ENCODE measurements at places on chromosomes 4 and X.

DNA sequence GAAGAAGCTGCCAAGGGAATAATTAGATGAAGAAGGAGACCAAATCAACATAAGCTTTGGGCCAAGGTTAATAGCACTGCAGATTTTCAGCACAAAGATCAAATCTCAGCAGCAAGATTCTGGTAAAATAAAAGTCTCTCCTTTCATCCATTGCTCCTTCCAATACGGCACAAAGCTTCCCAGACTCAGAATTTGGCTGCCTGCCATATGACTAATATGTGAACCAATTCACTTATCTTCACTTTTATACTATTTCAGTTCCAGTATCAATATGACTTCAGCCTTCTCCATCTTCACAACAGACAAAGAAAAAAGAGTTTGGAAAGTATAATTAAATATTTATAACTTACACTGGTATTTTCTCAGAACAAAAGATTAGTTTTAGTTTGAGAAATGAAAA is 978.3 kb upstream of the GRID2 start:
- no peak for DNase-seq

DNA sequence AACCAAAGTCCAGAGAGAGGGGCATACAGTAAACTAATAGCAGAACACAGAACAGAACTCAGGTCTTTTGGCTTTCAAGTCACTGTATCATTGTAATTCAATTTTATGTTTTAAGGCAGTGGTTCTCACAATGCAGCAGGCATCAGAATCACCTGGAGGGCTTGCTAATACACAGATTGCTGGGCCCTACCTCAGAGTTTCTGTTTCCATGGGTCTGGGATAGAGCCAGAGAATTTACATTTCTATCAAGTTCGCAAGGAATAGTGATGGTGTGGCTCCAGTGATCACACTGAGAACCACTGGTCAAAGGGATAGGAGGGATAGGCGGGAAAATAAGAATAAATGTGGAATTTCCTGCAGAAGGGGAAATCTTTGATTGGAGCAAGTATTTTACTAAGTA is 36.7 kb downstream of the LANCL3 start:
- DNase-seq: no peak

GRCh38 chr4:40280586-40280985 is 54.5 kb upstream of the CHRNA9 start:
- DNase-seq: peak; percentile 45

DNA sequence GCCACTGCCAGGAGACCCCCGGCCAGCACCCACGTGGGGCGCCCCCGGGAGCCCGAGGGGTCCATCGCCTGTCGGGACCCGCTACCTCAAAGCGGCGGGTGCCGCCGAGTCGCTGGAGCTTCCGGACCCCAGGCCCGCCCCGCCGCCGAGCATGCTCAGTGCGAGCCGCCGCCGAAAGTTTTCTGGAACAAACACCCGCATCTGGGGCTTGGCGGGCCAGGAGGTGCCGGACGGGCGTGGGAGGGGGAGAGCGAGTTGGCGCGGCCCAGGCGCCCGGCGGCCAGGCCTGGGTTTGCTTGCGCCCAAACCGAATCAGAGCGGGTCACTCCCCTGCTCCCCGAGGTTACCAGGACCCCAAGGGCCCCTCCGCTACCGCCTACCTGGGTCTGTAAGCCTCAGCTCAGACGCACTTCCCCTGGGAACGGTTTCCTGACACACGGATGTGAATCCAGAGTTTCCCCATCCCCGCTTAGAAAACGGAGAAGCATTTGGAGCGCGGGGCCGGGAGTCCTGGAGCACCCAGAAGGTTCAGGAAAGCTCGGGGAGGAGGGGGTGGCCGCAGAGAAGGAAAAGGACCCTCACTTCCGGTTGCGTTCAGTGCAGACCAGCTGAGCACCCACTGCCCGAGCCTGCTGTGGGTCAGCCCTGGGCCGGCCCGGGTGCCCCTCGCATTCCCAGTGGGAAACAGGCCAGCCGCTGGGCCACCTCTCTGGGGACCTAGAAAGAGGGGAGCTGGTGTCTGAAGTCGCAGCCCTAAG is at the start of gene EVC2:
Gene EVC2, minus strand, starts transcription at position 111 of the 758 bp plus-strand sequence. Its CDS starts 46 bp downstream, at position 65.
- no peak for DNase-seq

DNA sequence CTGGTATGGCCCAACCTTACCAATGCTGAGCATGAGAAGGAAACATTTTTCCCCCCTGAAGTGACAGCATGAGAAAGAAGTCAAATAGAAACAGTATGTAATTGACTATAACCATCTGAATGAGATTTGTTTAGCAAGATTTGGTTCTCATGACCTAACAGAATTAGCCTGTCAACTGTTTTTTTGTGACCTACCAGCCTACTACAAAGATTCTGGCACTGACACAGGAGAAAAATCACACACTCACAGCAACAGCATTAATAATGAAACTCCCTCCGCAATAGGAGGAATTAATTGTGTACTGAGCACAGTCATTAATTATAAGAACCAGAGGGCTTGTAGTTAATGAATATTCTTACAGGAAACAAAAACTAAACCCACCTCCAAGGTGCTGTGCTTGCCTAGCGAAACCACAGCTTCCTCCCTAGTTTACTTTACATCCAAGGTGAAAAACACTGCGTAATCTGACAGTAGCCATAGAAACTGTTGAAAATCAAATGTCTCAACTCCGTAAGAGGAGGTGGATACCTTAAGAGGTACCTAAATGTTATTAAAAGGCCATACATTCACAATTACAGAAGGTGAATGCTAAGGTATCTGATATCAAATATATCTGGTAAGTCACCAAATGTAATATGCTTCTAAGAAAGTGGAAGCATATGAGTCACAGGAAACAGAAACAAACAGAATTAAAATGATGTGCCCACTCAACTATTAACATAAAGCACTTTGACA is 34.9 kb downstream of the MMRN1 start:
- no peak for DNase-seq

- DNase-seq: no peak
Measured at GRCh38 chrX:327660-328126, 9.1 kb upstream of the GTPBP6 start.

DNA sequence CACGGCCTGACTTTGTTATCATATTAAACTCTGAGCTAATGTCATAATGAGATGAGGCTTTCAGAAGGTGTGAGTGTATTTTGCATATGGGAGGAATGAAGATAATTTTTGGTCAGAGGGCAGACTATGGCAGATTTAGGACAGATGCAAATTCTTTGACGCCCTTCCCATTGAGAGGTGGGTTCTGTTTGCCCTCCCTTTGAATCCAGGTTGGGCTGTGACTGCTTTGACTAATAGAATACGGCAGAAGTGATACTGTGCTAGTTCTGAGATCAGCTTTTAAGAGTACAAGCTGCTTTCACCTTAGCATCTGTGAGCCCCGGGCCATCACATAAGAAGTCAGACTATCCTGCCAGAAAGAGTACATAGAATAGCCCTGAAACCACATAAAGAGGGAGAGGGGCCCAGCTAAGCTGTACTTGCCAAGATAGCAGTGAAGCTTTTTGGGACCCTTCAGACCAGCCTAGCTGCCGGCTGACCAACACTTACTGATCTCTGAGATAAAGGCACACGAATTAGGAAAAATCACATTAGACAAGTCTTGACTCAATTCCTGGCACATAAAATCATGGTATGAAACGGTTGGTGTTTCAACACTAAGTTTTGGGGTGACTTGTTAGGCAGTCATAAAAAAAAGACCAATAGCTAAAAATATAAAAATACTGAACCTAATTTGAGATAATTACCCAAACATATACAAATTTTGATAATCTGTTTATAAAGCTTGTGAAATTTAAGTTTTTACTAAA is 166.7 kb upstream of the SH3RF1 start:
- no peak for DNase-seq

DNA sequence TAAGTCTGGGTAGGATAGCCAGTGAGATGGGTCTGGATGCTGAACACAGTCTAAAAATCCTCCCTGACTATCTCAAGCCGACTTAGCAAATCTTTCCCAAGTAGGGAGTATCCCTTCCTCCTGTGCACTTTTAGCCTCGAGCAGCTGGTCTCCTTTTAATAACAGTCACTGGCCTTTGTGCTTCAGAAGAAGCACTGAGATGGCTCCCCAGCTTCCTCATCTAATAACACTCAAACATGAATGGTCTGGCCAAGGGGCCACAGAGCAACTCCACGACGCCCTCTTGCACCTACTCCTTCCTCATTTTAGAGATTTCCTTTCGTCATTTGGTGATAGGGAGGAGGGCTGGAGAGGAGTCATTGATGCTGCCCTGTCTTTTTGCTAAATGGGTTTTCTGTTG is 78.8 kb upstream of the TMEM150C start:
- no peak for DNase-seq

Data from stimulated activated CD4-positive, alpha-beta T cell treated with anti-CD3 and anti-CD28 coated beads, Interleukin-2, amount 100 ng/mL, for 24 hours (primary cell).